ENCODE measurements at places on chromosomes 11 and 22.

GRCh38 chr11:63682066-63683021 is 1.0 kb downstream of the RTN3 start:
- DNase-seq, result peak; percentile 11

GRCh38 chr11:63622323-63622722 is 8.1 kb upstream of the PLAAT3 start:
- no peak for DNase-seq

DNA sequence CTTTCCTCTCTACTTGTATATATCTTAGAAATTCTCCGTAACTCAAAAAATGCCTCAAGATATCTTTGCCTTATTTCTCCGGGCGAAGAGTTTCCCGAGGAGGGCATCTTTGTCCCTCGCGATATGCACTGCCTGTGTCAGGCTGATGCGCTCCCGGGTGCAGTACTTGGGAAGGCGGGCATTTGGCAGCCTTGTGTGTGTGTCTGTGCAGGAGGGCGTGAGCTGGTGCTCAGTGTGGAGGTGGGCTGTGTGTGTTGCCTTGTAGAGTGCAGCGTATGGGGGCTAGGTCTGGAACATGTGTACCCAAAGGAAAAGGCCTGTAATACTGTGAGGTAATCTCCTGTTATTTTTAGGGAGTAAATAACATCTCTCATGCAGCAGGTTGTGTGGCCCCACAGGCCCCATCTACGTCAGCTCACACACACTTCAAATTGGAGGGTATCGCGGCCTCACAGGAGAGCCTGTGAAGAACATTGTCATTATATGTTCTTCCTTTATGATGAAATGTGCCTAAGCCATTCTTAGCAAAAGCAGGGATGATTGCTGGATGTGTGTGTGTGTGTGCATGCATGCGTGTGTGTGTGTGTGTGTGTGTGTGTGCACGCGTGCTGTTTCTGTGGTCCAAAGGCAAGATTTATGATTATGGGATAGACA is 77.5 kb downstream of the KCNJ1 start:
- no peak for DNase-seq

DNA sequence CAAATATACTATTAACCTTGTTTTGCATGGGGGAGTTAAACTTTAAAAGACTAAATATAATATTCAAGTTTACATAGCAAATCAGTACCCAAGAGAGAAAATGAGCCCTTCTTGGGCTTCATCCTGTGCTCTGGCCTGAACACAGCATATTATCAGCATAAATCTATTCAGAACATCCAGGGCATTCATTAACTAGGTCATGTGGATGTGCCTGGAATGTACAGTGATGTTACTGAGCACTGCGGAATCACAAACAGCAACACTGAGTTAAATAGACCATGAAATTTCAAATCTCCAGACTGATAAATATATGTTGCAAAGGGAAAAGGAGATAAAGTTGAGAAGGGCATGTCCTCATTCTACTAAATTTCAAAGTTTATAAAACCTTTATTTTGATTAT is 426.4 kb downstream of the AASDHPPT start:
- no peak for DNase-seq

DNA sequence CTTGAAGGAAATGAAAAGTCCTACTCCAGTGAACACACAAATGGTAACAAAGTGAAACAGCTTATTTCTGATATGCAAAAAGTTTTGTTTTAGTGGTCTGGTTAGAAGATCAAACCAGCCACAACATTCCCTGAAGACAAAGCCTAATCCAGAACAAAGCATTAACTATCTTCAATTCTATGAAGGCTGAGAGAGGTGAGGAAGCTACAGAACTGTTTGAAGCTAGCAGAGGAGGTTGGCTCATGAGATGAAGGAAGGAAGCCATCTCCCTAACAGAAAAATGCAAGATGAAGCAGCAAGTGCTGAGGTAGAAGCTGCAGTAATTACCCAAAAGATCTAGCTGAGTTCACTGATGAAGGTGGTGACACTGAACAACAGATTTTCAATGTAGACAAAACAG is 168.4 kb downstream of the IGLL1 start:
- DNase-seq, result no peak

- no peak for DNase-seq
These were observed 41.7 kb upstream of the PLET1 start for GRCh38 chr11:112302226-112302868.

GRCh38 chr11:13277768-13278608 is at the start of gene BMAL1:
Gene BMAL1, plus strand, starts transcription at chr11:13277790. Its CDS starts 76,519 bp downstream, at chr11:13354309.
- peak; percentile 39 for DNase-seq

DNA sequence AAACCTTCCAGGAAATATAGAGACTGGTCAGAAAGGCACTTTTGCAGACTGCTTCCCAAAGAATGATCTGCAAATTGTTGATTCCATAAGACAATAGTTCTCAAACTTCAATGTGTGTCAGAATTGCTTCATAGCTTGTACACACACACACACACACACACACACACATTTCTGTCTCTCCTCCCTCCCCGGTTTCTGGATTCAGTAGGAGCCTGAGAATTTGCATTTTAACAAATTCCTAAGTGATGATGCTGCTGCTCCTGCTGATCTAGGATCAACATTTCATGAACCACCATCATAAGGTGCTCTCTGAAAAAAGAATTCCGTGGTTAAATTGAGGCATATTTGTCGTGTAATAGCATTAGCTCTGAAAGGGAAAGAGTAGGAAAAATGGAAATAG is 35.3 kb upstream of the FZD4 start:
- DNase-seq, result peak; percentile 85

GRCh38 chr11:72812967-72813739 is 1.1 kb upstream of the ATG16L2 start:
- DNase-seq, result peak; percentile 81

- peak; percentile 60 for DNase-seq
These were observed 134.3 kb downstream of the ELP4 start for GRCh38 chr11:31643857-31644256.

DNA sequence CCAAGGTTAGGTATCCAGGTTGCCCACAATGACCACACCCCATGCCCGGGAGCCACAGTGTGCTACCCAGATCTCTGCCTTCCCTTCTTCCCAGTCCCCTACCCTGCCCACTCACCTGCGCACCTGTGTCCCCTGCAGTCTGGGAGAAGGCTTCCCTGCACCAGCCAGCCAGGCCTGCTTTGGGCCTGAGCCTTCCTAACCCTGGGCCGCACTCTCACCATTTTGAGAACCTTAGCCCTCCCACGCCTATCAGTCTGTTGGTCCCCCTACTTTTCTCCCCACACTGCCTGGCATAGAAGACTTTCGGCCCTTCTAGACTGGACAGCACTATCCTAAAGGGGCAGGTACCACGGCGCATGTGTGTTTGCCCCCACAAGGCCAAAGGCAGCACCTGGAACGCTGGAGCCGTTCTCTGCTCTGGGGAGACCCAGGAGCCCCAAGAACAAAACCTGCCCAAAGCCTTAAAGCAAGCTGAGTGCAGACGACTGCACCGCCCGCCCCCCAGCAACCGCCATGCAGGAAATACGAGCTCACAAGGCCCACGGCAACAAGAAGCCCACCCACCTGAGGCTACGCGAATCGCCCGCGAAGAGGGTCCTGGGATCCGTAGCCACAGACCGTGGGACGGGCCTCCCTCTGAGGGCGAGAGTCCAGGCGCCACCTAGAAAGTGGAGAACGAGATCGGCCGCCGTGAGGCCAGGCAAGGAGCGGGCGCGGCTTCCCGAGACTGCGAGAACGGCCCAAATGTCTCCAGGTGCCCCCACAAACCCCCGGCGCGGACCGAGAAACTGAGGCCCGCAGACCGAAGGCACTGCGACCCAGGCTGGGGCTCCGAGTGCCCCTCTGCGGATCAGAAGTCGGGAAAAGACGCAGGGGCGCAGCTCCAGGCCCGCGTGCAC is 546 bp downstream of the GNB1L start:
- peak; percentile 28 for DNase-seq

- DNase-seq, result no peak
These were observed 42.0 kb downstream of the LINC01488 start for GRCh38 chr11:69523453-69523852.

All from HT1080 (cell line).